Stimulated activated CD4-positive, alpha-beta T cell treated with anti-CD3 and anti-CD28 coated beads, Interleukin-1b, Interleukin-23, amount 100 ng/mL, for 1 hour (primary cell): ENCODE measurements at places on chromosomes 13 and 19.

- no peak for DNase-seq
These were observed 376.4 kb downstream of the GPC6 start for GRCh38 chr13:93603043-93603442.

DNA sequence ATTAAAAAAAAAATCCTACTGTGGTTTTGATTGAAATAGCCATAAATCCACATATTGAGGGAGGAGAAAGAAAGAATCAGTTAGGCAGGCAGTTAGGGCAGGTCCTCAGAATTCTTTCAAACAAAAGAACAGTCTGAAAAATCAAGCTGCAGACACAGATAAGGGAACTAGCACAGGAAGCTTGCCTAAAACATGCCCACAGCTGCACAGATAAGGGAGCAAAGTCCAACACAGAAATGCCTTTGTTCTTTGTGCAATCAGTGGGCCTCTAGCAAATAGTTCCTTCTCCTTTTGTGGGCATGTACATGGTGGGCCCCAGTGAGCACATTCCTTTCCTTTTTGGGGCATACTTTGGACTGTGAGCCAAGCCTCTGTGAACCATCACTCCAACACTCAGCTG lies 42.7 kb downstream of the UTP14C start:
- DNase-seq, result no peak

GRCh38 chr13:33550885-33551284 lies 265.3 kb upstream of the STARD13 start:
- no peak for DNase-seq

- no peak for DNase-seq
These were observed 155.4 kb downstream of the KDM4B start for GRCh38 chr19:5124111-5124855.

GRCh38 chr19:4449022-4449638 lies 8.5 kb downstream of the UBXN6 start:
- DNase-seq, result no peak

DNA sequence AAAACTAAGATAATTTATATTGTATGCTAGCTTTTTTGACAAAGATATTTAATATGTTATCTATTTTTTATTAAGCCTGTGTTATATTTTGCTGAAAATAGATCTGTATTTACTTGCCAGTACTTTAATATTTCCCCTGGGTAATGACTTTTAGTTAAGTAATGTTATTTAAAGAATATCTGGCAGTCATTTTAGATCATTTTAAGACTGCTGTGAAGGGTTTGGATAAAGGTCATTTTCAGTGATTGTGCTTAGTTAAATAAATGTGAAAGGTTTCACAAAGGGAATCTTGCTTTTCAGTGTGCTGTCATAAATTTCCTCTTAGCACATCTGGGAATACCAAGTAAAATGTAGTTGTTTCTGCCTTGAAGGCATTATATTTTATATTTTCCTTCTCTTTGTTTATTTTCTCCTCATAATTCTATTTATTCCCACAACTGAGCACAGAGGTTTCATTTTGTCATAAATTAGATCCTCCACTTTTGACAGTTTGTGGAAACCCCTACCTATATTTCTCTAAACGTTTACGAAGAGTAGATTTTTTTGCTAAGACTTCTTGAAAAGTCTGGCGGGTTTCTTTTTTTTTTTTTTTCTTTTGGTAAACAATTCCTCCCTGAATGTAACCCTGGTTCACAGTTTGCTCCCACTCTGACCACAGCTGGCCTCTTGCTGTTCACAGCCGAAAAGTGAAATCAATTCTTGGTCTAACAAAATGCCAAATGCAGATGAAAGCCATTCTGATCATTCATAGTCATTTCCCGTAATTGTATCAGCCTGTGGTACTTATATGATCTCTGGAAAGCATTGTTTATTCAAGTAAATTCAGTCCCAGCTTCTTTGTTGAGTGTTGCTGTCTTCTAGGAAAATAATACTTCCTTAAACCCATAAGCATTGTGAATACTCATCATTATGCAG lies 87.8 kb downstream of the MAB21L1 start:
- DNase-seq, result no peak

- DNase-seq, result no peak
These were observed 69.7 kb downstream of the PIBF1 start for GRCh38 chr13:72851678-72852014.

- no peak for DNase-seq
These were observed 5.9 kb downstream of the ARHGEF1 start for GRCh38 chr19:41888926-41889325.

- DNase-seq, result no peak
These were observed 50.6 kb downstream of the TNFRSF19 start for GRCh38 chr13:23620613-23621315.

- DNase-seq, result no peak
These were observed 34.6 kb downstream of the CRTC1 start for GRCh38 chr19:18718015-18718526.

DNA sequence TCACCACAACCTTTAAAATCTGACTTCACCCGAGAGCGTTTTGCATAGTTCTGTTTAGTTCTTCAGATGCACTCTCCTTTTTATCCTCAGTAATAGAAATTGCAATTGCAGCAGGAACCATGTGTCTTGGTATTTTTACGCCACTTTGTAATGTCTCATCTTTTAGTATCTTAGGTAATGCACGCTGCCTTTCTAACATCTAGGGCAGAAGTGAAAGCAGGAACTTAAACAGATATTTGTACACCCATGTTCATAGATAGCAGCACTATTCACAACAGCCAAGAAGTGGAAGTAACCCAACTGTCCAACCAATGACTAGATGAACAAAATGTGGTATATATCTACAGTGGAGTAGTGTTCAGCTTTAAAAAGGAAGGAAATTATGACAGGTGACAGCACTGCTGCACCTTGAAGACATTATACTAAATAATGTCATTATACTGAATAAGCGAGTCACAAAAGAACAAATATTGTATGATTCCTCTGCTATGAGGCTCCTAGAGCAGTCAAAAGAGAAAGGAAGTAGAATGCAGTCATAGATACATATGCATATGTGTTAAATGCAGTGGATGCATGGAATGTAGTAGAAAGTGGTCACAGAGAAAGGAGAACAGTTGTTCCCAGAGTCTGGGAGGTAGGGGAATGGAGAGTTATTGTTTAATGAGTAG lies 105.9 kb upstream of the GJB6 start:
- DNase-seq, result no peak

DNA sequence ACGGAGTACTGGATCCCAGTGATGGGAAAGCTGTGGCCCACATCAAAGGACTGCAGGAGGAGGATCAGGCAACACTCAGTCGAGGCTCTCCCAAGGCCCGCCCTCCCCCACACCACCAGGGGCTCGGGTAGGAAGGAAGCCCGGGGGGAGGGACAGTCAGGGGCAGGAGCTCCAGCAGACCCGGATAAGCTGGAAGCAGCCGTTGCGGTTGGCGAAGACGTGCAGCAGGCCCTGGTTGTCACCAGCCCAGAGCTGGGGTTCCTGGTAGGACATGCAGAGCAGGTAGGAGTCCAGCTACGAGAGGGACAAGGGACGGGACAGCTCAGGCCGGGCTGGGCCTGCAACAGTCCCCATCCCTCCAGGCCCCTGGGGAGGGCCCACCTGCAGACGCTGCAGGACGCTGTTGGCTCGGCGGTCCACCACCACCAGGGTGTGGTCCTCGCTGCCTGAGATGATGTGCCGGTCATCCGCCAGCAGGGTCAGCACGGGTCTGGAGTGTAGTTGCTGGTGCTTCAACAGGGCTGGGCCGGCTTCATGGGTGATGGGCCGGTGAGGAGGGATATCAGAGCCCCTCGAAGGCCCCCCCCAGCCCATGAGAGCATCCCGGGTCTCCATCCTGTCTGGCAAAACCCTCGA lies 1.9 kb downstream of the GNG14 start:
- DNase-seq, result no peak

GRCh38 chr19:43526884-43527859 lies at the start of gene ETHE1:
TSS of gene ETHE1 (minus strand) at chr19:43527201. CDS start at chr19:43527177, 24 bp downstream.
- no peak for DNase-seq

GRCh38 chr13:22696433-22696832 lies 484.3 kb upstream of the SGCG start:
- no peak for DNase-seq

DNA sequence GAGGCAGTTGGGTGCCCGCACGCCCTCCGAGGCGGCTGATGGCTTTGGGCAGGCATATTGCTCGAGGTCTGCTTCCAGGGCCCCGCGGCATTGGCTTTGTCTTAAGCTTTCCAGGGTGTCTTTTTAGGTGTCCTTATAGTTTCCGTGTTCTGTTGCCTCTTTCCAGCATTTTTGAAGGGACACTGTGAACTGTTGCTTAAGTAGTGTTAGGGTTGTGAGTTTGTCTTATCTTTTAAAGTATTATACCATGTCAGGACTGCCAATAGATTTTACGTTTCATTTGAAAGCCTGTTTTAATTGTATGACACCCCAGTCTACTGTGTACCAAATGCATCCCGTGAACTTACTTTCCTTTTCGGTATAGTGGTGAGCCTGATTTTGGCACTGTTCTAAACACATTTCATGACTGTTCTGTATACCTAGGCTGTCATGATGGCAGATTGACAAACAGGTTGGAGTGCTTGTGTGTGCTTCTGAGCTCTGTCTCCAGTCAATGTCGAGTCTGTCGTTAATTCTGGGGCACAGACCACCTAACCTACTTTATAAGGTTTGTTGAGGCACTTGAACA lies 656 bp downstream of the PCCA start:
- DNase-seq, result no peak

DNA sequence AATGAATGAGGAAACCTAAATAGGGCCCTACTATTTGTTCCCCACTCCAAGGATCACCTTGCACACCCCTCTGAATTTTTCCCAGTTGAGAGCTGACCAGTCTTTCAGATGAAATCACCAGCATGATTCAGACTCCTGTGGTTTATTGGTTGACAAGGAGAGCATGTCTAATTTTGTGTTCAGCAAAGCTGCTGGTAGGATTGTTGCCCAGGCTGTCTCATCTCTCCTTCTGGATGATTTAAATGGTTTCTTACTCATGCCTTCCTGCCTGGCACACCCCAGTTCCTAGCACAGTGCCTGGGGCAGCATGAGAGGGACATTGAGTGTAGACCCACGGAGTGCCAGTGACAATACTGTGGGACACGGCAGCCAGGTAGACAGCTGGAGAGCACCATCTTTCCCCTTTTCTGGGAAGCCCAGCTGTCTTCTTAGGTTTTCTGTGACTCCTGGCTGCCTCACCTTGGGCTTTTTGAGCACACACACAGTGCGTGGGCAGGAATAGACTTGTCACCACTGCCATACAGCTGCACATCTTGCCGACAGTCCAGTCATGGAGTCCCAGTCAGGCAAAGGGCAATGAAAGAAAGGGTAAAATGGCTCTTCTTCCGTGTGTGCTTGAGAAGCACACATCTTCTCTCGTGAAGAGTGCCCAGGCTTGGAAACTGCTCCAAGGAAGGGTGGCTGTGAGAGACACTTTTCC lies 12.3 kb downstream of the FGF9 start:
- no peak for DNase-seq

DNA sequence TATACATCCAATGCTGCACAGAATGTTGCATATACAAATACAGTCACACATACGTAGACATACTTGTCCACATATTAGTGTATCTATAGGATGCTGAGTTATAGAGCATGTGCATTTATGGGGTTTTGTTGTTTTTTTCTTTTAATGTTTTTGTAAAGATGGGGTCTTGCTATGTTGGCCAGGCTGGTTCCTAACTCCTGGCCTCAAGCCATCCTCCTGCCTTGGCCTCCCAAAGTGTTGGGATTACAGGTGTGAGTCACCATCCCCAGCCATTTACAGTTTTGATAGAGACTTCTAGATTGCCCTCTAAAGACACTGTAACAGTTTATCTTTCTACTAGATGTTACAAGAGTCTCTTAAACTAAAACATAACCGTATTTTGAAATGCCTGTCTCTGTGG lies 14.3 kb downstream of the HNRNPUL1 start:
- DNase-seq, result no peak

GRCh38 chr19:18967358-18968146 lies 26.5 kb upstream of the HOMER3 start:
- DNase-seq, result no peak

DNA sequence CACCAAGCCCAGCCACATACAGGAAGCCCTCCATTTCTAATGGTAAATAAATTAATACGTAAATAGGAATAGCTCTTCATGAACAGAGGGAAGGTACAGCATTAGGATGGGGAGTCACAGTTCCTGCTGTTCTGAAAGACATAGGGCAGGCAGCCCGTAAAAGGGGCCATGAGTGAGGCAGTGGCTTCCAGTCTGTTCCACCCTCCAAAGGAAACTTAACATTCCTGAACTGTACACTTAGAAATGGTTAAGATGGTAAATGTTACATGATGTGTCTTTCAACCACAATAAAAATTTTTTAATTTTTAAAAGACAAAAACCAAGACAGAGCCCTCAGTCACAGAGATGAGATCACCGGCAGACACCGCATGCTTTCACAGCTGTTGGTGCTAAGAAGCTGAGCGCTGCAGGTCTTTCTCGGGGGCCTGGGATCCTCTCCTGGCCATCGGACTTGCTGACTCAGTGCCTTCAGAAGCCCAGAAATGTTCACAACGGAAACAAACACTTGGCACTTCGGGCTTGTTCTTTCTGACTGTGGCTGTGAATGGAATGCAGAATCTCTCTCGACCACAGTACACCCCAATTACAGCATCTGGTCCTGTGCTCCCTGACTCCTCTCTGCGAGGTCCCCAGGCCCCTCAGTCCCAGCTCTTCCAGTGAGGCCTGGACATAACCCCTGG lies 36.4 kb downstream of the EPS15L1 start:
- no peak for DNase-seq
